CD4-positive, alpha-beta T cell treated with Interferon gamma for 1 hour (primary cell): ENCODE measurements at places on chromosomes 5 and 9.

DNA sequence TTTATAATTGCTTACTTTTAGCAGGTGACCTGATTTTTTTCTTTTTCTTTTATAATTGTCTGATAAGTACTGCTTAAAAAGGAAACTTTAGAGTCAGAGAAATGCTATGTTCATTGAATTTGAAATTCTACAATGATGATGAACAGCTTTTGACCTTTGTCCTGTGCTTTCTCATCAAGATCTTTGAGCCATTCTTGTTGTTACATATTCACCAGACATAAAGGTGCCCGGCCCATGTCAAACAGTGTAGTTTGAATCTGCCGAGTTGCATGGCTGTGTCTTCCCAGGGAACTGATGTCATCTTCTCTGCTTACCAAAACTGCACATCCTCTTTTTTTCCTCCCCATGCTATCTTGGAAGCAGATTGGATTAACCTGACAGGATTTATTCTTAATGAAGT lies 163.6 kb downstream of the LRRC70 start:
- no peak for DNase-seq

DNA sequence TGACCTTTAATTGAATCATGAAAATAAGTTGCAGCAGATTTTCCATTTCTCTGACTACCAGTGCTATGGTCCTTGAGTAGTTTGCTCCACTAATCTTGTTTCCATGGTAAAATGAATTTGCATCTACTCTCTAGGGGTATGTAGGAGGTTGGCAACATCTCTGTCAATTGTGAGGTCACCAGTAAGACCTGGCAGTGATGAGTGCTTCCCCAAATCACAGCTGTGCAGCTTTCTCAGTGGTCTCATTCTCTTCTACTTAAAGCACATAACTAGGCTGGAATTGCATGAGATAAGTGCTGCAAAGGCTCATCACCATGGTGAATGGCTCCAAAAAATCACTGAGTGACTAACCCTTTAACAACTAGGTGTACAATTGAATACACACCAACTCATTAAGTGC lies 36.3 kb downstream of the ADAMTS19 start:
- no peak for DNase-seq

DNA sequence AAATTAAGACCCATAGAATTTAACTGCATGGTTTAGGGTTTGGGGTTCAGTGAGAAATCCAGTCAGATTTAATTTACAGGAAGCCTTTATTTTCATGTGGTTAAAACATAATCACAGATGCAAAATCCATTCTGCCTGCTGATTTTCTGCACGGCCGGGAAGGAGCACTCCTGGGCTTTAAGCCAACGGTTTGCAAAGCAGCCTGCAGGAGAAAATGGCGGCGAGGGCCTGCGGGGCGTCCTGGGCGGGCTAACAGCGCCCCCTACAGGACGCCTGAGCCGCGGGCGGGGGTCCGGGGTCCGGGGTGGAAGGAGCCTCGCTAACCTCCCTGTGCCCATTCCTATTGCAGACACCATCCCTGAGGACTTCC lies 47.6 kb downstream of the THBS4 start:
- DNase-seq, result peak; percentile 33

DNA sequence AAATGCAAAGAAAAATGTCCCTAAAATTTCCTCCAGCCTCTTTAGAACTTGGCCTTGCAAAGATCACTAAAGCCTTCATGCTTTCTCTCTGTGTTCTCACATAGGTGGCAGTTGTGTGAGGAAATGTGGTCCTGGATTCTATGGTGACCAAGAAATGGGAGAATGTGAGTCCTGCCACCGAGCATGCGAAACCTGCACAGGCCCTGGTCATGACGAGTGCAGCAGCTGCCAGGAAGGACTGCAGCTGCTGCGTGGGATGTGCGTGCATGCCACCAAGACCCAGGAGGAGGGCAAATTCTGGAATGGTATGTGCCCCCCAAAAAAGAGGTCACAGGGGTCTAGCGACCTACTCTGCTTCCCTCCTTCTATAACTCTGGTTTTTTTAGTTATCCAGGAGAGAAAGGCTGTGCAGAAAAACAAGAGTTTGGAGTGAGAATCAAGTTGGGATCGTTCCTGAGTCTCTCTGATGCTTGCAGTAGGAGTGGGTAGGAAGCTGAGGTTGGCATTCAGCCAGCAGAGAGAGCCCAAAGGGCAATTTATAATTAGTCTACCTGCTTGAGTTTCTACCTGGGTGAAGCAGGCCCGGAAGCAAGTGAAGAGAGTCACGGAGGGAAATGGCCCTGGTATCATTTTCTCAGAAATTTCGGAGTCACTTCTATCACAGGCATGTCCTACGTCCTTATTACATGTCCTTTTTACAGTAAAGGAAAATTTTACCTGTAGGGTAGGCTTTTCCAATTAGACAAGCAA lies 97.5 kb downstream of the RFK start:
- no peak for DNase-seq
